ENCODE measurements at places on chromosomes 6 and 20. TPM values are rescaled to one million over a fixed set of nuclear protein-coding genes. Genes with fewer than 3 reads are reported as not detected.

ZFP64 gene
- polyA plus RNA-seq = 9.6 TPM

DNA sequence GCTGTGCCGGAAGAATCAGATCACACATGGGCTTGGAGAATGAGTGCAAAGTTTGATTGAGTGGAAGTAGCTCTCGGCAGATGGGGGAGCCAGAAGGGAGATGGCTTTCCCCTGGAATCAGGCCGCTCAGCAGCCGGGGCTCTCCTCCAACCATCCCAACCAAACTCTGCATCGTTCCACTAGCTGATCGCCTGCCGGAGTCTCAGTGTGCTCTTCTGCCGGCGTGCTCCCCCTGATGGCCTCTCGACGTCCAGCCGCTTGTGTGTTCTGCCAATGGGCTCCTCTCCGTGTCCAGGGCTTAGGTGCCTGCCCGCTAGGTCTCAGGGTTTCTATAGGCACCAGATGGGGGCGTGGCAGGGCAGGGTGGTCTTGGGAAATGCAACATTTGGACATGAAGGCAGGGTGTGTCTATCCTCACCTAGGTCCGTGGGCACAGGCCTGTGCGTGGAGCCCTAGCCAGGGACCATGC lies 4.9 kb upstream of the BIRC7 start:
- peak; percentile 94 for DNase-seq

DNA sequence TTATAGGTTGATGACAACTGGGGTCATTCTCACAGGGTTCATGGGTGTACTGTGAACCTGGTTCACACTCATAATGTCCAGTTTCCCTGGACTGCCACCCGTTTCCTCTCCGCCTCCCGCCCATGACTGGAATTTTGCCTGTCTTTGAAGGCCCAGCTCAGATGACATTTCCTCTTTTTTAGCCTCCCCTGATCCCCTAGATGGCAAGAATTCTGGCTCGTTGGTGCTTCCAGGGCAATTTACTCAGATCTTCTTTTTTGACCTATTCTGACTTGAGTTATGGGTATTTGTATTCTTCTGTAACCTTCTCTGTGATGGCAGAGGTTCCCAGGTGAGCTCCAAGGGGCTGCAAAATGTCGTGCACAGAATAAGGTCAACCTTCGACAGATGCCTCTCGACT lies 5.7 kb upstream of the CITED2 start:
- DNase-seq = no peak

MEP1A gene
- polyA plus RNA-seq = not detected

- DNase-seq = no peak
Measured at GRCh38 chr6:13367396-13367795, 39.1 kb upstream of the TBC1D7 start.

All from GM23338 (cell line).